ENCODE measurements at places on chromosomes 12 and 14. TPM values are rescaled to one million over a fixed set of nuclear protein-coding genes. Genes with fewer than 3 reads are reported as not detected.

GRCh38 chr12:78119351-78119918 lies 288.7 kb downstream of the NAV3 start:
- DNase-seq: no peak
- H3K27me3 ChIP-seq: no peaks in the 10 kb centered on the region
- H3K27ac ChIP-seq: no peak overlapping the region
- H3K4me1 ChIP-seq: no peaks in the 10 kb centered on the region

GRCh38 chr14:102630405-102630804 lies 38.0 kb downstream of the RCOR1 start:
- no peak overlapping the region for H3K27ac ChIP-seq
- peaks cover 10% of the 10 kb centered on the region for H3K4me1 ChIP-seq
- no peak overlapping the region for H3K4me3 ChIP-seq
- H3K36me3 ChIP-seq: no peaks in the 10 kb centered on the region

DNA sequence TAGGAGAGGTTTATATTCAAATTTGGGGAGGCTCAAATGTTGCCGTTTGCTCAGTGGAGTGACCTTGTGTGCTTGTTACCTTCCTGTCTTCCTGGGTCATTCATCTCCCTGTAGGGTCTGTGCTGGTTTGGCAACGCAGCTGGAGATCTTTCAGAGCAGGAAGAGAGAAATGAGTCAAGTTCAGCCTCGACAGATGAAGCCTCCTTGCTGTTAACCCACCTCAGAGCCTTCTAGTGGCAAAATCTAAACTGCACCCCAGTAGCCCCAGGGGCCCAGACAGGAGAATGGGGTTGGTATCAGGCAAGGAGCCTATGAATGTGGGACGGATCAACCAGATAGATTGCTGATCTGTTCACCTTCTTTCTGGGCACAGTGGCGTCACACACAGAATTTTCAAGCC lies 999.3 kb downstream of the VRK1 start:
- DNase-seq: no peak
- H3K4me1 ChIP-seq: no peaks in the 10 kb centered on the region

DNA sequence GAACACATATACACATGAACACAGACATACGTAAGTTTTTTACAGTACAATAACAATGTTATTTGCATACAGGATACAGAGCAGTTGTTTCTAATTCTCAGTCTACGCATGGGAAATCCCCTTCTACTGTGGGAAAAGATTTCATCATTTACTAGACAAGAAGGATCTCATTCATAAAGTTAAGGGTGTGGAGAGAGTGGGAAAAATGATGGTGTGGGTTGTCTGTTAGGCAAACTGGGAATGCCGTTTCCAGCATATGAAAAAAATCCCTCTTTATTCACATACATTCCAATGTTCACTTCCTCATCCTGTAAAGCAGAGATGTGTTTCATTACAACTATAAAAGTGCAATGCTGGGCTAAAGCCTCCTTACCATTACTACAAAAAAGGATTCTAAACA lies 120.9 kb downstream of the SINHCAF start:
- H3K27me3 ChIP-seq: no peaks in the 10 kb centered on the region
- no peak overlapping the region for H3K27ac ChIP-seq
- no peaks in the 10 kb centered on the region for H3K36me3 ChIP-seq
- no peak for DNase-seq

CCDC177 gene
- not detected for total RNA-seq

- H3K4me1 ChIP-seq: no peaks in the 10 kb centered on the region
- H3K27me3 ChIP-seq: no peaks in the 10 kb centered on the region
- DNase-seq: peak; percentile 42
- no peaks in the 10 kb centered on the region for H3K36me3 ChIP-seq
- H3K27ac ChIP-seq: no peak overlapping the region
Measured at GRCh38 chr14:58107947-58108552, 44.0 kb downstream of the ARMH4 start.

B4GALNT3 gene
- 0.09 TPM for total RNA-seq

DNA sequence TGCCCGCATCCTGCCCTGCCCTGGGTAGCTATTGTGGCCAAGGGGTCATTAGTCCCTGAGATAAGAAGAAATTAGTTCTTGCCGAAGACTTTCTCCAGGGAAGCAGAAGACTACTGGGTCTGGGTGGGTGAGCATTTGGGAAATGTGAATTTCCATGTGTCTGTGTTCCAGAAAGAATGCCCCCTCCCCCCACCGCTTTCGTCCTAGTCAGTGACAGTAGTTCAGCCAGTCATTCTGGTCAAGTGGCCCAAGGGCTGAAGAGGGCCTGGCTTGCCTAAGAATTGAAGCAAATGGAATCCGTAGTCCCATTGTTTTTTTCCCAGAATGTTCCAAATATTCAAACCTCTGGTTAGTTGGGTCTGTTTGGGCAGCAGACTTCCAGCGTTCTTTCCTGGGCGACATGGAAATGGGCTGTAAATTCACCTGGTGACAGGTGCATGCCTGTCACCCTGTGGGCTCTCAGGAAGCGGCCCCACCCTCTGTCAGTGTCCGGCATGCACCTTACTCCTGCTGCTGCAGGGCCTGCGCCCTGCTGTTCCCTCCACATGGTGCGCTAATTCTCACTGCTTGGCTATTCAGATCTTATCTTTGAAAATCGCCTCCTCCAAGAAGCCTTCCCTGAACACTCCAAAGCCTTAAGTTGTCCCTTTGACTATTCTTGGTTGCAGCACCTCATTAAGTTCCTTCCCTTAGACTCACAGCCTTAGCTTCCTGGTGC lies 1.4 kb upstream of the RFLNA start:
- H3K27me3 ChIP-seq: no peaks in the 10 kb centered on the region
- no peak overlapping the region for H3K4me3 ChIP-seq
- H3K36me3 ChIP-seq: no peaks in the 10 kb centered on the region
- H3K4me1 ChIP-seq: no peaks in the 10 kb centered on the region

TAMALIN gene
- total RNA-seq: 1.9 TPM

DNA sequence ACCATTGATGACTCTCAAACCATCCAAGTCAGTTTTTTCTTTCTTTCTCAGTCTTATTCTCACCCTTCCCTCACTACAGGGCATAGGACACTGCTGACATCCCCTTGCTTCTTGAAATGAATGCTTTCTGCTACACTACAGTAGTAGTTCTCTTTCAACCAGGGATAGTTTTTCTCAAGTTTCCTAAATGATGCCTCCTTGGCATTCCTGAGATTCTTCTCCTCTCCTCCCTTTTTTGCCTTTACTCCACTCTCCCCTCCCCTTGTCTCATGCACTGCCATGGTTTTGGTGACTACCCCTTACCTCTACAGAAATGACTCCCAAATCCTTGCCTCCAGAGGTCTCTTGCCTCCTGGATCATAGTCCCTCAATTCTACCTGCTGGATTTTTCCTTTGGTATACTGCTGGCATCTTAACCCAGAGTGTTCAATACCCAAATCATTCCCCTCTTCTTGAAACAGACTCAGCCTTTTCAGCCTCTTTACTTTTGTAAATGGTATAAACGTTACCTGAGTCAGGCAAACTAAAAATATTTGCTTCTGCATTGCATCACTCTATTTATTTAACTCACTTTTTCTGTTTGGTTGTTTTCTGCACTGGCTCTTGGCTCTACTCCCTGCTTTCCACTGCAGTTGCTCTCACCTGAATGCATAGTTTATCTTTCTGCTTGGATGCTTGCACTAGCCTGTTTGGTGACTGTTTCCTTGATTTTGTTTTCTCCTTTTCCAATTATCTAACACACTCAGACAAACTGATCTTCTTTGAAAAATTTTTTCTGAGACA lies 211.6 kb upstream of the IGF1 start:
- no peak for DNase-seq
- no peaks in the 10 kb centered on the region for H3K36me3 ChIP-seq

- H3K27ac ChIP-seq: no peak overlapping the region
- H3K36me3 ChIP-seq: no peaks in the 10 kb centered on the region
- no peak for DNase-seq
- no peaks in the 10 kb centered on the region for H3K4me1 ChIP-seq
- no peak overlapping the region for H3K4me3 ChIP-seq
Measured at GRCh38 chr14:36097356-36097755, 79.2 kb downstream of the PTCSC3 start.

GRCh38 chr12:69204191-69204590 lies 35.2 kb upstream of the CPSF6 start:
- no peaks in the 10 kb centered on the region for H3K36me3 ChIP-seq
- H3K4me1 ChIP-seq: no peaks in the 10 kb centered on the region
- H3K27me3 ChIP-seq: no peaks in the 10 kb centered on the region
- no peak for DNase-seq
- no peak overlapping the region for H3K4me3 ChIP-seq

C12orf54 gene
- total RNA-seq: not detected

GRCh38 chr12:75525263-75525662 lies 13.9 kb upstream of the KRR1 start:
- no peak overlapping the region for H3K4me3 ChIP-seq
- DNase-seq: no peak
- no peak overlapping the region for H3K27ac ChIP-seq

DNA sequence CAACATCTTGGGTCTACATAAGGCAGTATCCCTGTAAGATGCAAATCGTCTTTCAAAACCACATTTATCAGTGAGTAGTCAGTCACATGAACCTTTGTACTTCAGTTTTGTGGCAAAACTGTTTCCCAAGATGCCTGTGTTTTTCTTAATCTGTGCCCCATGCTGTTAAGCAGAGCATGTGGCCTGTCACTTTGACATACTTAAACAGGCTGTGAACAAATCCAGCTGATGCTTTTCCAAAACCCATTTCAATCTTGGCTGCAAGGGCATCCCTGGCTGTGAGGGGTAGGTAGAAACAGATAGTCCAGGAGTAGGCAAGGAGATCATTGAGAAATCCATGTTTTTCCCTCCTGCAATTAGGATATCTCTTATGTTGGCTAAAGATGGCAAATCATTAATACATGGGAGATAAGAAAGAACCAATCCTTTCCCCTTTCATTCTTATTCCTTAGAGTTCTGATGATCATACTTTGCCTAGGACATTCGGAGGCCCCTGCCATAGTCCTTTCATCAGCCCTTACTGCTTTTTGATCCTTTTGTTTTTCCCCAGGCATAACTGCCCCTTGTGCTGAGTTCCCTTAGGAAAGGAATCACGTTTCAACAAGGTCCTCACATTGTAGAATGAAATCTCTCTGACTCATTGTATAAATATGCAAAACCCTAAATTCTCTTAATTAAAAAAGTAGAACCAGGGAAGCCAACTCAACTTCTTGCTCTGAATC lies 121.1 kb upstream of the EEA1 start:
- H3K4me1 ChIP-seq: no peaks in the 10 kb centered on the region
- no peak overlapping the region for H3K27ac ChIP-seq
- no peak for DNase-seq
- H3K27me3 ChIP-seq: no peaks in the 10 kb centered on the region
- H3K4me3 ChIP-seq: no peak overlapping the region

DNA sequence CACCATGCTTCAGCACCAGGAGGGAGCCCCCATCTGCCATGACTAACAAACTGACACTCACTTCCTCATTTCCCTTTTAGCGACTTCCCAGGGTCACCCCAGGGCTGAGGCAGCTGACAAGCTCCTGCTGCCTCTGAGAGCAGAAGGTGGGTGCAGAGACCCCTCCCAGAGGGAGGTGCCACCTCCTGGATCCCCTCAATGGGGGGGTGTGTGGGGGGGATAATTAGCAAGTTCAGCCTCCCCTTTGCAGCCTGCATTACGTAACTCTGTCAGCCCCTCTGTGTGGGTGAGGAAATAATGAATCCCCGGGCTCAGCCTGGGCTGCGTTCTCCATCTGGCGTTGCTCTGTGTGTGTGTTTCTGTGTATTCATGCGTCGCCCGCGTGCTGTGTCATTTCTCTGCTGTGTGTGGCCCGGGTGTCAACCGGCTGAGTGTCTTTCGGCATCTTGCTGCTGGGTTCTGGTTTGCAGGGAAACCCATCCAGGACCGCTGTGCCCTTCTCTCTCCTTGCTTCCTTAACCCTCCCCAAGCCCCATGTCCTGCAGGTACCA lies 28.0 kb downstream of the NOS1 start:
- no peak overlapping the region for H3K4me3 ChIP-seq
- DNase-seq: no peak
- H3K27ac ChIP-seq: no peak overlapping the region
- H3K4me1 ChIP-seq: no peaks in the 10 kb centered on the region

DNA sequence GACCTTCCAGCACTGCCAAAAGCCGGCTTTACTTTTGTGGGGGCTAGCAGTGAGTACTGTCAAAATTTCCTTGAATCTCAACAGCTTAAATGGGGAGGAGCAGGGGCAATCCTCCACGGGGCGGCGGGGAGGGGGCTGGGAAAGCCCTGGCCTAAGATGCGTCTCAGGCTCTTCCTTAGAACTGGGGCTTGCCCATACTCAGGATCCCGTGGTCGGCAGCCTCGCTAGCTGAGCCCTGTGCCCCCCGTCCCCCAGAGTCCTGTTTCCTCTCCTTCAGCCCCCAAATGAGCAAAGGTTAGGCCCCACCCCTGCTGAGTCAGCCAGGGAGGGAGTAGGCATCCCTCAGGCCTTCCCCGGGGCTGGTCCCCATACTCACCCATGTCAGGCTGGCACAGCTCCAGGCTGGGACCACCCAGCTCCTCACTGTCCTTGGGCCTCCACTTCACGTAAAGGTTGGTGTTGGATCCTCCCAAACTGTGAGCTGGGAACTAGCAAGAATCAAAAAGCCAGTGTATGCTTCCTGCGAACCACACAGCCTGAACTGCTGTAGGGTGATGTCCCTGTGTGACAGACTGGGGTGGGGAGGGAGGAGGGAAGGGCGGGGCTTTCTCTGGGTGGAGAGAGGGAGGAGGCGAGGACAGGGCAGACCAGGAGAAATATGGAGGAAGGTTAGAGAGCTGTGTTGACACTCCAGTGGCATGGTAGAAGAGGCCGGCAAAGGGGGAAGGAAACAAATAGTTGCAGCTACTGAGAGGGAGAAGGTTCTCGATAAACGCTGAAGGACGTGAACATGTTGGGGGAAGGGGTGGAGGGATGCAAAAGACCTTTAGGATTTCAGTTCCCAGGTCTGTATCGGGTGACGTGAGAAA lies 5.9 kb upstream of the BAZ2A start:
- H3K4me1 ChIP-seq: peaks cover 11% of the 10 kb centered on the region
- DNase-seq: peak; percentile 92
- peak overlapping the region; percentile 92 for H3K27ac ChIP-seq
- peak overlapping the region; percentile 81 for H3K4me3 ChIP-seq

DNA sequence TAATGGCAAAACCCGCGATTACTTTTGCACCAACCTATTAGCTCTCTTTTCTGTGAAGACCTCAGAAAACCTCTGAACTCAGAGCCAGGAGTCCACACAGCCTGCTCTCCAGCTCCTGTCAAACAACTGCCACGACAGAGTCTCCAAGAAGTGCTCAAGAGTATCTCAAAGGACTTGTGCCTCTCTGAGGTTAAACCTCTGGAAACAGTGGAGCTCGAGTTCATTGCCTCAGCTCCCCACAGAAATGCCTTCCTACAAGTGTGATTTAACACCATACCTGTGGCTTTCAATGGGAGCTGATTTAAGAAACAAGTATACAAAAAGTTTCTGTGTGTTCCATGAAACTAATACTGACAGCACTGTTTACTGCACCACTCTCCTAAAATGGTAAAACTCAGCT lies 20.1 kb downstream of the ACTN1 start:
- no peak overlapping the region for H3K27ac ChIP-seq
- H3K36me3 ChIP-seq: no peaks in the 10 kb centered on the region
- no peak for DNase-seq
- H3K4me1 ChIP-seq: peaks cover 13% of the 10 kb centered on the region
- no peaks in the 10 kb centered on the region for H3K27me3 ChIP-seq

ABCD2 gene
- under 0.01 TPM for total RNA-seq

- no peak for DNase-seq
- no peak overlapping the region for H3K27ac ChIP-seq
- peaks cover 15% of the 10 kb centered on the region for H3K36me3 ChIP-seq
- no peaks in the 10 kb centered on the region for H3K27me3 ChIP-seq
- no peaks in the 10 kb centered on the region for H3K4me1 ChIP-seq
Measured at GRCh38 chr14:105014032-105014431, 6.9 kb downstream of the CDCA4 start.

GRCh38 chr14:80215081-80215480 lies 3.8 kb upstream of the DIO2 start:
- no peak overlapping the region for H3K27ac ChIP-seq
- DNase-seq: no peak
- H3K4me1 ChIP-seq: no peaks in the 10 kb centered on the region

All from liver (tissue), 10 donors.